ENCODE measurements at places on chromosomes 6 and 20.

DNA sequence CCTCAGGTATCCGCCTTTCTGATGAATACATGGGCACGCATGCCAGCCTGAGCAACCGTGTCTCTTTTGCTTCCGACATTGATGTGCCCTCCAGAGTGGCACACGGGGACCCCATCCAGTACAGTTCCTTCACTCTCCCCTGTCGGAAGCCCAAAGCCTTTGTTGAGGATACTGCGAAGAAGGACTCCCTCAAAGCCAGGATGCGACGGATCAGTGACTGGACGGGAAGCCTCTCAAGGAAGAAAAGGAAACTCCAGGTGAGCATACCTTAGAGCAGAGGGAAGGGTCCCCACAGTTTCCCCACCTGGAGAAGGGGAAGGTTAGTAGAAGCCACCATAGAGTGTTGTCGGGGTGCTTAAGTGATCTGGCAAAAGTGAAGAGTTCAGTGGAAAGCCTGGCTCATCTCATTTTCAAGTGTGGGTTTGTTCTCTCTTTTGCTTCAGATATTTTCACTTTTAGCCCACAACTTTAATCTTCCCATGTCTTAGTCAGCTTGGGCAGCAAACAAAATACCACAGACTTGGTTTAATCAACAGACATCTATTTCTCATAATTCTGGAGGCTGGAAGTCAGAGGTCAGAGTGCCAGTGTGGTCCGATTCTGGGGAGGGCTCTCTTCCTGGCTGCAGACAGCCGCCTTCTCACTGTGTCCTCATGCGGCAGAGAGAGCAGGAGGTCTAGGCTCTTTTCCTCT lies 133.5 kb upstream of the CLDN20 start:
- DNase-seq = no peak

DNA sequence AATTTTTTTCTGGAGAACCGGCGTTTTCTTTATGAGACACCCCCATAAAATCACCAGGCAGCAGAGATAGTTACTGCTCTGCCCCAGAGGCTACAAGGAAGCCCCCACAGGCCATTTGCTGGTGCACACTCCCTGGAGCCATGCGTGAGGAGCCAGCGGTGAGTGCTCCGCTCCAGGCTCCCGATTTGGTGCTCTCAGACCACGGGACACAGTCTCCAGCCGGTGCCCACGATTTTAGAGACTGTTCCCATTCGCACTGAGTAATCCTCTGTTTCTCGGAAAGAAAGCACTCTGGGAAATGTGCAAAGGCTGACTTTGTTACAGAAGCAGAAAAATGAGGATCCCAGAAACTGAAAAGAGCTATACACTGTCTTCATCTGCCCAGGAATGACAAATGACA lies 104.9 kb downstream of the RNASET2 start:
- no peak for DNase-seq

GRCh38 chr6:39342692-39343395 lies 20.3 kb upstream of the KCNK16 start:
- no peak for DNase-seq

GRCh38 chr6:40599555-40599954 lies 12.4 kb upstream of the LRFN2 start:
- no peak for DNase-seq

- no peak for DNase-seq
Observed at GRCh38 chr6:139905404-139906052, 531.1 kb upstream of the CITED2 start.

- DNase-seq = no peak
Observed at GRCh38 chr6:170162775-170163404, 128.0 kb downstream of the DLL1 start.

DNA sequence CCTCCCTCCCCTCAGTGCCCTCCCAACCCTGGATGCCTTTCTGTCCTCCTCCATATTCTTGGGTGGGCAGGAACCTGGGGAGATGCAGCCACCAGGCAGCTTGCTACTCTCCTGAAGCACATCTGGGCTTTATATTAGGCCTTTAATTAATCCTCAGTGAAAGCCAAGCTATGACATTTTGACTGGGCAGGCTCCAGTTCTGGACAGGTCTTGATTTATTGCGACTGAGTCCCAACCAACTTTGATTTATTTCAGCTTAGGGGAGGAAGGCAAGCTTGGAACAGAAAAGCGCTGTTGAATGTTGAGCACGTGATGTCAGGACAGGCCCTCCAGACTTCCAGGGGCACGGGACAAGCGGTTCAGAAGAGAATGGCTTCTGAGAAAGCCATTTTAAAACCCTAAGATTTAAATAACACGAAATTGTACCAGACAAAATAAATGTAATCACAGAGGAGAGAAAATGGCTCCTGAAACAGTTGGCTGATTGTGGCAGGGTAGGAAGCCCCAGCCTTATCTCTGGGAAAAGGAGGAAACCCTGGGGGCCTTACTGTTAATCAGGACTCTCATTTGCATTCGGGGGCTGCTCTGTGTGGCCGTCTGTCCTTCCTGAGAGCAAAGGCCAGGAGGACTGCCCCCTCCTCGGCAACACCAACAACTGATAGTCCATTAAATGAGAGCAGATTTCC lies 294.2 kb downstream of the FOXC1 start:
- no peak for DNase-seq

- DNase-seq = no peak
Observed at GRCh38 chr6:156657296-156657695, 119.9 kb upstream of the ARID1B start.
